Stimulated activated CD8-positive, alpha-beta memory T cell treated with anti-CD3 and anti-CD28 coated beads, Interleukin-15, amount 100 ng/mL, for 48 hours (primary cell): ENCODE measurements at places on chromosomes 5 and 9.

GRCh38 chr9:101354765-101355708, 29.8 kb downstream of the BAAT start:
- no peak for DNase-seq

DNA sequence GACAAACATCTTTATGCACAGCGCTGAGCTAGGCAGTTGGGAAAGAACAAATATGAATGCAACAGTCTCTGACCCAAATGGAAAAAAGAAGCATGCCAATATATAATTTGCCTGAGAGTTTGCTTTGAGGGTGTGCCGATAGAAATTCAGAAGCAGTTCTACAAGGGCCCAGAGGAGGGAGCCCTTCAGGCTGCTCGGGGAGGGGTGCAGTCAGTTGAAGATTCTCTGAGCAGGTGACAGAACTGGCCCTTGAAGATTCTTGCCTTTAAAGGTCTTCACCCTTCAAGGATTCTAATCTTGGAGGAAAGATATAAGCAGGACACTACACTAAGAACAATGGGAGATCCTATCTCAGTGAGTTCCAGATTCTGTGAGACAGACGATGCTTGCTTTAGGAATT, 3.7 kb upstream of the PAPPA start:
- DNase-seq = no peak

DNA sequence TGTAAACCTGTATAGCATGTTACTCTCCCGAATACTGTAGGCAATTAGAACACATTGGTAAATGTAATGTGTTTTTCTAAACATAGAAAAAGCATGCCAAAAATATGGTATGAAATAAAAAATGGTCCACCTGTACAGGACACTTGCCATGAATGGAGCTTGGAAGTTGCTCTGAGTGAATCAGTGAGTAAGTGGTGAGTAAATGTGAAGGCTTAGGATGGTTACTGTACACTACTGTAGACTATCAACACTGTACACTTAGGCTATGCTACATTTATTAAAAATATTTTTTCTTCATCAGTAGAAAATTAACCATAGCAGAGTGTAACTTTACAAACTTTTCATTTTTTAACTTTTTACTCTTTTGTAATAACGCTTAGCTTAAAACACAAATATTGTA, 41.9 kb downstream of the INSYN2B start:
- no peak for DNase-seq

GRCh38 chr9:111038331-111039230, at the start of gene LPAR1:
LPAR1 (minus strand) TSS chr9:111038470; CDS start chr9:110972117, 66,353 bp downstream.
- no peak for DNase-seq

DNA sequence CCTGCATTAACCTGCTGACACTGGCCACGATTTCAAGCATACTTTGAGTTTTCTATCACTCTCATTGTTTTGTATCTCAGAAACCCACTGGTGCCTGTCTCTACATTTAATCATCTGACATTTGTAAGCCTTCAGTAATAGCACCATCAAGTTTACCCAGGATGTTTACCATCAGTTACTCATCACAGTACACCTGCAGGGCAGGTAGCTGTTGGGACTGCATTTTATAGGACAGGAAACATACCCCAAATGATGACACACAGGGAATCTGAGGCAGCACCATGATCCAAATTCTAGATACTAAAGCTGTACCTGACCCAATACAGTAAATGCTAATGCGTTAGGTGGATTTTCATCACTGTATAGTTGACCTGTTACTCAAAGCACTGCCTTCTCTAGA, 114.2 kb downstream of the FEM1C start:
- DNase-seq = no peak

DNA sequence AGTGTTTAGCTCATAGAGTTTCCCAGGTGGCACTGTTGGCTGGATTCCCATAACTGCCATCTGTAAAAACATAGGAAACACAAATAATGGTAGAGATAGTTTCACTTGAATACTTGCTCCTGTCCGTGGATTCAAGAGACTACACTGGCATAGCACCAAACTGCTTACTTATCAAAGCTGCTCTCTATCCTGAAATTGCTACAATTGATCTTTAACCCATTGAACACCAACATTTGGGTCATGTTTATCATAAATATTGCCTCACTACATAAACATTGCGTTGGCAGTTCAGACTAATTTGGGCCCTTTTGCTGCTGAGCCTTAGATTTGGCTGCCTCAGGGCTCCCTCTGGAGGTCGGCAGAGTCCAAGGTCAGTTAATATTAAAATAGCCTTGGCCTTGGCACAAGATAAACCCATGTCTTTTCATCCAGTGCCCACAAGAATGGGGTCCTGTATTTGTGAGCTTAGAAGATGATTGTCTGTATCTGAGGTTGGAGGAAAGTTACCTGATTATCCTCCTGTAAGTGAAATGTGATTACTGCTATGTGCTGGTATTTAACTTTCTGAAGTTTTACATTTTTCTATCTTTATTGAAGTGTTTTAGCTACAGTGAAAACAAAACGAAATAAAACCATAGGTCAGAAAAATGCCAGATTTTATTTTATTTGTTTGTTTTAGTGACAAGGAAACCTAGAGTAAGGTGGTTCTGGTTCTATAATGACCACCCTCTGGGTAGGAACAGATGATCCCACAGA, 4.0 kb upstream of the RANBP3L start:
- DNase-seq = no peak

GRCh38 chr5:124277767-124278545, 468.5 kb downstream of the ZNF608 start:
- no peak for DNase-seq

DNA sequence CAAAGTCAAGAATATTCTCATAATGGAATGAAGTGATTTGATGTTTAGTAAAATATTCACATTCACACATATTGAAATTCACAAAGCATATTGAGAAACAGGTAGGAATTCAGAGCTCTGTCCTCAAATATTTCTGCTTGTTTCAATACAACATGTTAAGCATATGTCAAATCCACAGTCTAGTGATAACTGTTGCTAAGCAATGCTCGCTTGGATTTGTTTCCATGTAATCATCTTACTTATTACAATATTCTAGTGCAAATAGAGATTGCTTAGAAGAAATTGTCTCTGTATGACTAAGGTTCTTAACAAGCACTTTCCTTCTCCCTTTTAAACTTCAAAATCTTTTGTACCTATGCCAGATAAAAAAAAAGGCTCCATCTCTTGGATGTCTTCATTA, 995.7 kb downstream of the CDH18 start:
- no peak for DNase-seq

GRCh38 chr5:25568989-25569625, 924.3 kb upstream of the CDH10 start:
- no peak for DNase-seq

DNA sequence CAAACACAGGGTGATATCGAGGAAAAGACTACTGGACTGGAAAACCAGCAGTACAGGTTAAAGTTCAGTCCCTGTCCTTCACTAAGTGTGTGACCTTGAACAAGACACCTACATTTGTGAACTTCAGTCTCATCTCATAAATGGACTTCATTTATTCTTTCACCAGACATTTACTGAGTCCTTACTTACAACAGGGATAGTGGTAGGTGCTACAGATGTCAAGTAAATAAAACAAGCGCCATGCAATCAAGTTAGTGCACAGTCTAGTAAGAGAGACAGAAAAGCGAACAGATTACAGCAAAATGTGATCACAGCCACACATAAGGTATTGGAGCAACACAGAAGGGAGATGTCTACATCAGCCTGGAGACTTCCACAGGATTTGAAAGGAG, 413.2 kb downstream of the ACTL7B start:
- no peak for DNase-seq

- no peak for DNase-seq
Measured at GRCh38 chr5:24606971-24607370, 37.8 kb downstream of the CDH10 start.

GRCh38 chr9:1531424-1531823, 481.3 kb downstream of the DMRT2 start:
- DNase-seq = no peak

GRCh38 chr5:113265190-113265589, 169.6 kb downstream of the TSSK1B start:
- DNase-seq = no peak

DNA sequence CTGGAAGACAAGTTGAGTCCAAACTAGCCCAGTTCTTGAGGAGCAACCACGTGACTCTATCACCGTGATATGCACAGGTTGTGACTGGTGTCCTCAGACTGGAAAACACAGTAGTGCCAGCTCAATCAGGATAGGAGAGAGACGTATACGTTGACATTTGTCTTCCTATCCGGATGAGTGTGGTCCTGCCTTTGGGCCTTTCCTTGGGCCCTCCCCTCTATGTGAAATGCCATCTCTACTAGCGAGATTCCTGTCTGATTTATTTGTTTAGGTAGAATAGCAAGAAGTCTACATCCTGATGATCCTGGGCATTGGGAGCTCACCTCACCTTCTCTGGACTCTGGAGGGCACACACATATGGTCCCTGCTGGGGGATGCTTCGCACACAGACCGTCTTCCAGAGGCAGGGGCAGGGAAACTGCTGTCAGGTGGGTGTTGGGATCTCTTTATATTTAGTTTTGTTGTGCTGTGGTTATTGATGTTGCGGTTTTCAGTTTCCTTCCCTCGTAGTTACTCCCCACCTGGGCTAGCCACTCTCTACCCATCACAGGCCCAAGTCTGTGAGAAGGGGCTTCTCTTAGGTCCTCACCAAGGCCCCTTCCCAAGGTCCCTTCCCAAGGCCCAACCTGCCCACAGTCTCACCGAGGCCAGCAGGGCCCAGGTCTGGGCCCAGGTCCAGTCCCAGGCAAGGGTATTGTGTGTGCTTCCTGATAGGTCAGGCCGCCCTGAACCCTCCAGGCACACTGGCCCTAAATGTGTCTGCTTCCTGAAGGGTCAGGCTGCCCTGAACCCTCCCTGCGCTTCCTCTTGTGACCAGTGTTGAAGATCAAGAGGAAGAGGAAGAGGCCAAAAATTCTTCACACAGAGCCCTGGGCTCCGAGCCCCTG, 19.0 kb upstream of the SPINK4 start:
- DNase-seq = no peak

GRCh38 chr9:118954857-118955256, 414.4 kb downstream of the BRINP1 start:
- no peak for DNase-seq

GRCh38 chr9:91580136-91580535, 156.5 kb upstream of the NFIL3 start:
- no peak for DNase-seq

GRCh38 chr5:149605998-149606724, 24.9 kb downstream of the ARHGEF37 start:
- DNase-seq = no peak

DNA sequence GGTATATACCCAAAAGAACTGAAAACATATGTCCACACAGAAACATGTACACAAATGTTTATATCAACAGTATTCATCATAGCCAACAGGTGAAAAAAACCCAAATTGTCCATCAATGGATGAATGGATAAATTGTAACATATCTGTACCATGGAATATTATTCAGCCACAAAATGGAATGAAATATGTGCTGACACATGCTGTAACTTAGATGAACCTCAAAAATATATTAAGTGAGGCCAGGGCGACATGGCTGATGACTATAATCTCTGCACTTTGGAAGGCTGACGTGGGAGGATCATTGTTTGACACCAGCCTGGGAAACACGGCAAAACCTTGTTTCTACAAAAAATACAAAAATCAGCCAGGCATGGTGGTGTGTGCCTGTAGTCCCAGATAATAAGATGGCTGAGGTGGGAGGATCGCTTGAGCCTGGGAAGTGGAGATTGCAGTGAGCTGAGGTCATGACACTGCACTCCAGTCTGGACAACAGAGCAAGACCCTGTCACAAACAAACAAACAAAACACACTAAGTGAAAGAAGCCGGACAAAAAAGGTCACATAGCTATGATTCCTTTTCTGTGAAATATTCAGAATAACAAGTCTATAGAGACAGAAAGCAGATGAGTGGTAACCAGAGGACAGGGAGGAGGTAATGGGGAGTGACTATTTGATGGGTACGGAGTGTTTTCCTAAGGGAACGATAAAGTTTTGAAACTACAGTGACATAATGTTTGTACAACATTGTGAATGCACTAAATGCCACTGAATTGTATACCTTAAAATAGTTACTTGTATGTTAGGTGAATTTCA, 11.4 kb downstream of the KYAT1 start:
- DNase-seq = no peak

DNA sequence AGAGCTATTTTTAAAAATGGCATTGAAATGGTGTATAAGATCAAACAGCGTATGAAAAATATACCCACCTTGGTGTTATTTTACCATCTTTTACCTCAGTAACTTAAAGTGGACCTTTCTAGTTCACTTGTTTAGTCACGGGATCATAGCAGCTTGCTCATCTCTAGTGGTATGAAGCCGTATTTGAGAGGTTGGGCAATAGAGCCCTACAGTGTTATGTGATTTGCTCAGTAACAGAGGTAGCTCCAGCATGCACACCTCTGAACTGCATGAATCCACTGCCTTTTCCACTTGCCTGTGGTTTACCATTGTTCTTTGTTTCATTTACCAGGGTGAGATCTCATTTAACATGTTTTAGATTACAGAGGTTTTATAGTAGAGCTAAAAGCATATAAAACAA, 134.4 kb downstream of the ATG10 start:
- no peak for DNase-seq

- DNase-seq = no peak
Measured at GRCh38 chr9:37503736-37504135, 18.0 kb downstream of the POLR1E start.

DNA sequence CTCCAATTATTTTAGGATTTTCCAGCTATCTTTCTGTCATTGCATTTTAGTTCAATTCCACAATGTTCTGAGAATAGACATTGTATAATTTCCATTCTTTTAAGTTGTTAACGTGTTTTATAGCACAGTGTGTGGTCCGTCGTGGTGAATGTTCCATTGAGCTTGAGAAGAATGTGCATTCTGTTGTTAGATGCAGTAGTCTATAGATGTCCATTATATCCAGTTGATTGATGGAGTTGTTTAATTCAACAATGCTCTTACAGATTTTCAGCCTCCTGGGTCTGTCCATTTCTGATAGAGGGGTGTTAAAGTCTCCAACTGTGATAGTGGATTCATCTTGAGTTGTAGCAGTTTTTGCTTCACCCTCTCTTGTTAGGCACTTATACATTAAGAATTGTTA, 1587.7 kb upstream of the NUDT12 start:
- DNase-seq = no peak

- no peak for DNase-seq
Measured at GRCh38 chr9:100098046-100098886, 534 bp downstream of the ERP44 start.

- DNase-seq = no peak
Measured at GRCh38 chr9:104860263-104860662, 67.7 kb downstream of the ABCA1 start.

- DNase-seq = no peak
Measured at GRCh38 chr5:148952097-148952867, 110.6 kb downstream of the SH3TC2 start.

GRCh38 chr5:96601715-96602244, 60.4 kb upstream of the CAST start:
- no peak for DNase-seq

GRCh38 chr9:122425087-122425486, 52.6 kb downstream of the OR1J1 start:
- DNase-seq = no peak
